ENCODE measurements at places on chromosomes 2 and 18. TPM values are rescaled to one million over a fixed set of nuclear protein-coding genes. Genes with fewer than 3 reads are reported as not detected.

Gene VWC2L
- not detected for total RNA-seq

Gene DNAH7
- 0.43 TPM for total RNA-seq

Gene TWIST2
- total RNA-seq = 66.9 TPM

Gene IL37
- total RNA-seq = 3.1 TPM

Gene FN1
- total RNA-seq = 453 TPM

GRCh38 chr2:25129901-25130520 is 38.4 kb downstream of the POMC start:
- DNase-seq = no peak

DNA sequence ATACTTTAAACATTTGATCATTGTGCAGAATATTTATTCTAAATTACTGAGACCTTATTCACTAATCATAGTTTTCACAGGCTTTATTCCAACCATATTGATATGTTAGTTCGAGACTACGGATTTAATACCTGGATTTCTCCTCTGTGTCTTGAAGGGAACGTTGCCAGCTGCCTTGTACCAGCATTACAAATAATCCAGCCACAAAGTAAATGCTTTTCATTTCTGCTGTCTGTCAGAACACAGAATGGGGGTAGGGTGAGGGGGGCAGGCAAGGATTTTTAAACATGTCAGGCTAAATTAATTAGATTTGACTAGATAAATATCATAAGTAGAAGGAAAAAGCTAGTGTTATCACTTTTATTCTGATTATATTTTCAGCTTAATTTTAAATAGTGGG is 3.1 kb downstream of the GCG start:
- no peak for DNase-seq

- no peak for DNase-seq
Observed at GRCh38 chr2:15565392-15565791, 4.3 kb upstream of the NBAS start.

DNA sequence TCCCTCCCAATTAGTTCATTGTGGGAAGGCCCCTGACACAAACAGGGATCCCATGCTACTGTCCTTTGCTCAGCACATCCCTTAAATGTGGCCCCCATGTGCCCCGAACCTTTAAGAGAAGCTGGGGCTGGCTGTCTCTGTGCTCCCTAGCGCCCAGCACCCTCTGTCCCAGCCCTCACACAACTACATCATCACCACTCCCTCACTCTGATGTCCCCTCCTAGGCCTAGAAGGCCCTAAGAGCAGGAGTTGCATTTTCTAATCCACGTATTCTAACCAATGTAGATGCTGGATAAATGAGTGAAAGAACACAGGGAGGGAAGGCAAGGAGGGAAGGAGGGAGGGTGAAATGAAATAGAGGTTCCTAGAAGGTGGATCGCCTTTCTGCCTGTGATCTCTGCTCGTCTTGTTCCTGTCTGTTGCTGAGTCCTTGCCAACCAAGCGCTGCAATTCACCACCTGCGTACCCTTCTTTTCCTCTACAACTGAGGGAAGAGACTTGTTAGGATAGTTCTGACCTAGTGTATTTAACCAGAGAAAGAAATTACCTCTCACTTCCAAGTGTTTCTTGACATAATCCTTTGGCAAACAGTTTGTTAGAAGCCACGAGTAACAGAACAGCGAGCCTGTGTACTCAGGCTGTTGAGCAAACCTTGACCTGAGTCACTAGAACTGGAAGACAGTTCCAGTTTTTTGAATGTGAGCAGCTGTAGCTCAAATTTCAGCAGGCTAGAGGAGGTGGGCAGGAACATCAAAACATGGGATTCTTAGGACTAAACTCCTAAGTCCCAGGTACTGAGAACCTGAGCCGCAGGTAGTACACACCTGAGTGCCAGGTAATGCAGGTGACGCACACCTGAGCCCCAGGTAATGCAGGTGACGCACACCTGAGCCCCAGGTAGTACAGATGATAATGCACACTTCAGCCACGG is 181.5 kb upstream of the ID2 start:
- DNase-seq = no peak

- DNase-seq = no peak
Observed at GRCh38 chr2:54009549-54009948, 38.8 kb upstream of the PSME4 start.

DNA sequence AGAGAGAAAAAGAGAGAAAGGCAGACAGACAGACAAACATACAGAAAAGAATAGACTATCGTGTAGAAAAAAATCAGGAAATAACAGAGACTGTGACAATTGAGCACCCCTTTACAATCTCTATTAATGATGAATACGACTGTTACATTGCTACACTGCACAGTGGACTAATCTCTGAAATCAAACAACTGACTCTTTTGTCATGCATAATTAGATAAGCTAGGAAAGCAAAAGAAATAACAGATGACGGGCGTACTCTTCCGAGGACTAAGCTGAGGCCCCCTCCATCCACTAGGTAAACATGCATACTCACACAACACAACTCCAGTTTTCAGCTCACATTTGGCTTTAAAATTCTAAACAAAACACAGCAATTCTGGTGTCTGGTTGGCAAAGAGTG is 267.0 kb downstream of the NOL4 start:
- DNase-seq = no peak

- DNase-seq = no peak
Observed at GRCh38 chr2:200356321-200356720, 49.8 kb downstream of the SPATS2L start.

Data from MG63 (cell line).